NCI-H2171 treated with DMSO at 0.1 percent for 48 hours (cell line): ENCODE measurements at places on chromosomes 12 and 14.
A peak's percentile ranks its signal among the peaks of the same experiment; 100 is the strongest.

- DNase-seq, result peak; percentile 72
Observed at GRCh38 chr12:53743266-53744129, 8.3 kb downstream of the CISTR start.

DNA sequence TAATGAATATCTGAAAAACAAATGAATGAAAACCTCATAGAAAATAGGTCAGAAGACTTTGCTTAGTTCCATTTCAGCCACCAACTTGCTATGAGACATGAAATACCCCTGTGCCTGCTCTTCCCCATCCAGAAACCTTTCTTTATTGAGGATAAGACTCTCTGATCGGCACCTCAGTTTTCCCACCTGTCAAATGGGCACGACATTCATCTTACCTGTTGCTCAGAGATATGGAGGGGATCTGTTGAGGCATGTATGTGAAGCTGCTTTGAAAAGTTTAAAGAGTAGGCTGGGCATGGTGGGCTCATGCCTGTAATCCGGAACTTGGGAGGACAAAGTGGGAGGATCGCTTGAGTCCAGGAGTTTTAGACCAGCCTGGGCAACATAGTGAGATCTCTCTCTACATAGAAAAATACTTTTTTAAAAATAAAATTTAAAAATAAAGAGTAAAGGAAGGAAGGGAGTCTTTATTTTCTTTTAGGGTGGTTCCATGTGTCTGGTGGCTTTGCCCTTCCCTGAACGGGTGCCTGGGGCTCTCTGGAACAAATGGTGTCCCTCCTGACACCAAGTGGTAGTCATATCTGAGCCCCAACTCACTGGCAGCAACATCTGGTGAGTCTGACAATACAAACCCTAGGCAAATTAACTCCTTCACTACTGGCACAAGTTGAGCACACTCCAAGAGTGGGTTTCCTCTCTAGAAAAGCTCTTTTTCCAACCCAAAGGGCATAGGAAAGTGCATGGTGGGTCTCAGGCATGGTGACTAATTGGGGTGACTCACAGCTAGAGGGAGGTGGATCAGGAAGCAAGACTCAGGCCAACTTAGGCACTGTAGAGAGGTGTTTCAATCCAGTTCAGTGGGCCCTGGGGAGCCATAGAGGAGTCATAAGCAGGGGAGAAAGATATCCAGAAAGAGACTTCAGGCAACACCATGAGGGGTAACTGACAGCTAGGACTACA, 42.1 kb downstream of the MAP1LC3B2 start:
- DNase-seq, result no peak

- no peak for DNase-seq
Observed at GRCh38 chr14:33564774-33565630, 385.9 kb downstream of the EGLN3 start.

DNA sequence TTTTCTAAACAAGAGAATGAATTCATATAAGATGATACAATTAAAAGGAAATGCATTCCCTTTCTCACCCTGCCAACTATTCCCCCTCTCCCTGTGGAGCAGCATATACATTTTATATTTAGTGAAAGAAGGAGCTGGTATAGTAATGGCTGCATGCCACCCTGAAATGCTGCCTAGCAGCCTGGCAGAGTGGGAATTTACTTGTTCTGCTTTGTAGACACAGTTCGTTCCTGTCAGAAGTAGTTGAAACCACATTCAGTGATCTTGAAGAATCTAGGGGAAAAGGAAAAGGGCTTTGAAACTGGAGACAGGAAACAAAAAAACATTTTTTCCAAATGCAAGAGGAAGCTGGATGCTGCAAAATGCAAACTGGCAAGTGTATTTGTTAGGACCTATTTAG, 176.0 kb upstream of the PLEKHA5 start:
- no peak for DNase-seq

GRCh38 chr12:111154147-111154834, 214.6 kb downstream of the PHETA1 start:
- DNase-seq, result no peak
